ENCODE measurements at places on chromosomes 5 and 9. TPM values are rescaled to one million over a fixed set of nuclear protein-coding genes. Genes with fewer than 3 reads are reported as not detected.

IL9 gene
- not detected for total RNA-seq

DNA sequence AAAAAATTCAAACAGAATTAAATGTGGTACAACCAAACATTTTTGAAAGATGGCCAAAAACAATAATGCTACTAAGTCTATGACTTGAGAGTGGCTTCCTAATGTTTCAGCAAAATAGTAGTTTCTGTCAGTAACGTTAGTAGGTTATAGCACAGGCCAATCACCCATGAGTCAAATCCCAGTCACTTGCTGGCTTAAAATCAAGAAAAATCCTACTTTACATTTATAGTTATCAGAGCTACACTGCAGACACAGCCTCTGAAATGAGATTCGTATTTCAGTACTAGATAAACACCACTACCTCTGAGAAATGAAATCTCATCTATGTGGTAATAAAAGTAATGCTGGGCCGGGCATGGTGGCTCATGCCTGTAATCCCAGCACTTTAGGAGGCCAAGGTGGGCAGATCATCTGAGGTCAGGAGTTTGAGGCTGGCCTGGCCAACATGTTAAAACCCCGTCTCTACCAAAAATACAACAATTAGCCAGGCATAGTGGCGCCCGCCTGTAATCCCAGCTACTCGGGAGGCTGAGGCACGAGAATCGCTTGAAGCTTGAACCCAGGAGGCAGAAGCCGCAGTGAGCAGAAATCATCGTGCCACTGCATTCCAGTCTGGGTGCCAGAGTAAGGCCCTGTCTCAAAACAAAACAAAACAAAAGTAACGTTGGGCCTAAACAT, 6.1 kb downstream of the ZDHHC21 start:
- DNase-seq: no peak

DNA sequence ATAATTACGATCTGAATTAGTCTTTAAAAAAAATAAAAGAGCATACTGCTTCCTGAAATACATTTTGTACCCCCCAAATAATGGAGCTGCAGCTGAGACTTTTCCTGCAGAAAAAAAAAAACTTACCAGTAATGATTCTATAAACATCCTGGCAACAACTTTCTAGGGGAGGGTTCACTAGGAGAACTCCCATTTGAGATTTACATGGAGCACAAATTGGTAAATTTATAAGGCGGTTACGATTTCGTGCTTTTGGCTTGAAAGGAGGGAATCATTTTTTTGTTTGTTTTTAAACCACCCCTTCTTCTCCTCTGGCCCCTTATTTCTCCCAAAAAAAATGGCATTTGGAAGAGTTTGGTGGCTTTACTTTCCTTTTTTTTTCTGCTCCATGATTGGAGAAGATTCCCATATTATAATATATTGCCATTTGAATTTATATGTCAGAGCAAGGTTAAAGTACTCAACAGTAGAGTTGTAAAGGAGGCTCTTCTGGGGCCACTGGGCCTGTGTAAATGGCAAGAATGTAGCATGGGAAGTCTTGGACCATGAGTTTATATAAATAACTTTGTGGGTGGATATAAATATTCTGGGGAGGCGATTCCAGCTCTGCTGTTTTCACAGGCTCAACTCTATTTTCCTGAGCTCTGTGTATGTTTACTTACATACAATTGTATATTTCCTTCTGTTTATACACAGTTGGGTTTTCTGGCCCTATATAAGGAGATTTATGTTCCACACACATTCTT, 159.9 kb downstream of the CSNK1G3 start:
- no peak for DNase-seq

- DNase-seq: no peak
Measured at GRCh38 chr5:55517804-55518203, 17.0 kb downstream of the PLPP1 start.

DNA sequence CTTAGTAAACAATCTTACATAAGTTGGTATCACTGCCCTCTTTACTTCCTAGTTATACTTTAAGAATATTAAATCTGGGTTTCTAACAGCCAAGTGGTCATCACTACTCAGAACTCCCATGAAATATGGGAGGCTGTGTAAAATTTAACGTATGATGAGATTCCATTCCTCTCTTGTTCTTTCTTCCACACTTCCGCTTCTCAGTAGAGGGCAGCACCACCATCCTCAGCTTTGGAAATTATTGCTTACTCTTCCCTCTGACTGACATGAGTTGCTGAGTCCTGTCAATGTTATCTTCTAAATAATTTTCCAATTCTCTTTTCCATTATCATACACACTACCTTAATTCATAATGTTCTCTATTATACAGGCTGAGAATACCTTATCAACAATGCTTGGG, 194.0 kb downstream of the RFX3 start:
- no peak for DNase-seq

DNA sequence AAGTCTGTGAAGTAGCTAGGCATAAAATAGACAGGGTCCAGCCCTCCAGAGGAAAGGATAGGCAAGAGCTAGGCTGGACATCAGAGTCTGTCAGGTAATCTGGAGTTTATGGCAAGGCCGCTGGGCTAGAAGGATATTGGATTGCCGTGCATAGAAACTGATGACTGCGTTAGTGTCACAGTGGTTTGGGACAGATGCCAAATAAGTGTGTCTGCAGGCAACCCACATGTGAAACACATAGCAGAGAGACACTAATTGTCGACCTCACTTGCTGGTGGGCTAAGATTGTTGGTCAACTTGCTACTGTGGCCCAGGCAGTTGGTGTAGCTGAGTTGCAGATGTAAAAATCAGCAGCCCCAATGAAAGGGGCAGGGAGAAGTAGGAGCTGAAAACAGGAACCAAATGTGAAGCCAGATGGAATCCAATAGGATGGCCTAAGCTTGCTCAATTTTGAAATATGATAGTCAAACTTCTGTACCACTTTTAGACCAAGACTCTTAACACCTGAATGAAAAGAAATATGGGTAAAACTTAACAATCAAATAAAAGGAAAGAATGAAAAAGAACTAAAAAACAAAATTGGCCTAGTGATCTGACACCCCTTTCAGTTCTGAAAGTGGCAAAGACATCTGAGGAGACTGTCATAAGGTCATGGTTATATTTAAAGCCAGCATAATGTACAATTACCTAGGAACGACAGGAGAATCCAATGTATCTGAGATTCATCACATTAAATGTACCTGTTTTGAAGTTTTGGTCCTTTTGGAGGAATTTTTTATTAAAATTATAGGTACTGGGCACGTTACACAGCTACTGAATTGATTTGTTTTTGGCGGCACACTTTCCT, 243.3 kb upstream of the ACTBL2 start:
- no peak for DNase-seq

DNA sequence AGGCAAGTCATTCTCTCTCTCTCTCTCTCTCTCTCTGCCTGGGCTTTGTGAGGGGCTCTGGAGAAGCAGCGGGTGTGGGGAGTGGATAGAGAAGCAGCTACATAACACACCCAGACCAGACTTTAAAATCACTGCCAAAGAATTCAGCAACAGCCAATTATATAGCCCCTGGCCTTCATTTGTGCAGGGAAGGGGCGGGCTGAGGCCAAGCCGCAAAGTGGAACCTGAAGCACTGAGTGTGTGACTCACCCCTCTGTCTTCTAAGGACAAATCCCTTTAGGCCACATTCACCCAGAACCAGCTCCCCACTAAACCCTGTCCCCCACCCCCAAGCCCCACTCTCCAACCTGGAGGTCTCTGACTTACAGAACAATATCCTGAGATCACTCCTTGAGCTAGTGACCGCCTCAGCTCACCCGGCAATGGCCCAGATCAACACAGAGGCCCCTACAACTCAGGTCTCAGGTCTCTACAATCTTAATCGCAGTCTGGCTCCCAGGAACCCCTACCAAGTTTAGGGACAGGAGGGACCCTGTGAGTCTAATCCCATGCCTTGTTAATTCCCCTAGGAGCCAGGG, 6.0 kb downstream of the B4GALT1 start:
- DNase-seq: peak; percentile 84

GRCh38 chr5:35159370-35159742, 70.9 kb downstream of the PRLR start:
- DNase-seq: no peak

TMEM174 gene
- not detected for total RNA-seq

GRCh38 chr9:28086881-28087280, 513.6 kb upstream of the C9orf72 start:
- DNase-seq: no peak

FGD3 gene
- total RNA-seq: 84.9 TPM

SLC1A1 gene
- 2.9 TPM for total RNA-seq

GRCh38 chr5:53368966-53369605, 111.3 kb upstream of the FST start:
- no peak for DNase-seq

- no peak for DNase-seq
Measured at GRCh38 chr9:35629597-35629996, 11.4 kb upstream of the CD72 start.

DNA sequence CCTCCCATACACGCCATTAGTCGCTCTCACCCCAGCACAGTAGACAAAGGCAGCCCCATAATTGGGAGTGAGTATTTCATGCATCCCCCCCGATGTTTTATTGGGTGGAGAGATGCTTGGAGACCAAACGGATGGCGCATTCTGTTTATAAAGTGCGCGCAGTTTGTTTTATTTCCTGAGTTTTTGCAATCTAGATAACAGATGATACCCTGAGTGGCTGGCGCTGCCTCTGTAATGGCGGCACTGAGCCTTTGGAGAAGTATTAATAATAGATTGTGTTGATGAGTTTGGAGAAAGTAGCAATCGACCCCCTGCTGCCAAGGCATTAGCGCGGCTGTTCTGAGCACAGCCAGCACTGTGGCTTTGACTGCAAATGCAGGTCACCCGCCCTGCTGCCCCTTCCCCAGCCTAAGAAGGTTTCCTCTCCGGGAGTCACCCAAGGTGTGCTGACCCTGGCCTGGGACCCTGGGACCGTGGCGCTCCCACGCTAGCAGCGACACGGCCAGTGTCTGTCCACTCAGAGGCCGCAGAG, 74.3 kb downstream of the LMX1B start:
- DNase-seq: no peak

DNA sequence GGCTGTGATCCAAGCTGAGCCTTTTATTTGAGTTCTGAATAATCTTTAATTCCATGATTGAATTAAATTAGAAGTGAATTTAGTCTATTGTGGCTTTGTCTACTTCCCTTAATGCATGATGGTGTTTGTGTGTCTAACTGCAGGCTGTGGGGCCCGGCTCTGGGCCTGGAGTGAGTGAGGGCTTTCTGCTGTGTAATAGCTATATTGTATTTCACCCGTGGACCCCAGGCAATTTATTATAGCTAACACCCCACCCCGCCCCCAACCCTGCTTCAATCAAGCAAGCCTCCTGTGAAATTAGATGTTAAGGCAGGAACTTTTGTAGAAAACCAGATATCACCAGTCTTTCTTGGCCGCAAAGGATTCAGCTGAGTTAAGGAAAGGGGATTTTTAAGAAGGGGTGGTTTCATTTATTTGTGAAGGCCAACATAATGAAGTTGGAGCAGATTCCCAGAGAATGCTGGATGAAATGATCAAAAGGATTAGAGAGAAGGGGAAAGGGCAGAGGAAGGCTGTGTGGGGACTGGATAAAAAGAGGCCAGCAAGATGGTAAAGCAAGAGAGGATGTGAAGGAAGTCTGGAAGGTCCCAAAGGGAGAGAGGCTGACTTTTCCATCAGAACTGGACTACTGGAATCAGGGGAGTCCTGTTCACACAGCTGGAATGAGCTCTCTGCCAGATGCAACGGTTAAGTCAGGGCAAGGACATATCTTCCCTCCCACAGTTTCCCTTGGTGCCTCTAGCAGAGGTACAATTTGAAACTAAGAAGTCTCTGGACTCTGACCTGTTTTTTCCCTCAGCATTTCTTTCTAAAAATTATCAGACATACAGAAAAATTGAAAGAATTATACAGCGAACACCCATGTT, 125.3 kb upstream of the SAP30L start:
- DNase-seq: no peak

DNA sequence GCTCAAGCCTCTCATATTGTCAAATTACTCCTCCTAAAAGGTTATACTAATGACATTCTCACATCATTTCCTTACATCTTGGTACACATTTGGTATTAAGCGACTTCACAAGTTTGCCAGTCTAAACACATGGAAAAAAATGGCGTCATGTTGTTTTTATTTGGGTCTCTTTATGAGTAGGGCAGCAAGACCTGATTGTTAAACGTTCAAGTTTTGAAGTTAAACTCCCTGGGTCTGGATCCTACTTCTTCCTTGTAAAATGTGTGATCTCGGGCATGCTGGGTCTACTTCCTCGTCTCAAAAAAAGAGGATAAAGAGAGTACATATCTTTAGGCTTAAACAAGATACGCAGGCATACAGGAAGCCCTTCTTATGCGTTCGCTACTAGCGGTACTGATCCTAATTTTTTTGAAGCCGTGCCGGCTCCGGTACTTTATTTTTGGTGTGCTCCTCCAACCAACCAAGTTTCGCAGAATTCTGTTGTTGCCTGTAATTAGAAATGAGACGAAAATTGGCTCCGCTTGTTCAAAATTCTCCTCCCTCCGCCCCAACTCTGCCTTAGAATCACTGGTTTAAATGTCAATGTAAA, 596 bp upstream of the CDC37L1 start:
- no peak for DNase-seq

DNA sequence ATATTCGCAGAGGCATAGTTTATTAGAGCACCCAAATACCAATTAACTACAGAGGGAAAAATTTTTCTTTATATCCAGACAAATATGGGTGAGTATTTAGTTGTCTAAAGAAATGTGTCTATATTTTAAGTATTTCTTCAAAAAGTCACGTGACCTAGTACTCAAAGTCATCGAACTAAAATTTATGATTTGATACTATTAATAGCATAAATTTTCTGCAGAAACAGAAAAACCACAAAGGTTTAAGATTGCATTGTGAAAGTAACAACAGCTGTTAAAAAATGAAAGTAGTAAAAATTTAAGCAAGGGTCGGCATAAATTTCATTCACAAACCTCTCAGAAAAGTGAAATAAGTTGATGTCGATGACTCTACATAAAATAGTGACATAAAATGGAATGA, 323.9 kb upstream of the RORB start:
- no peak for DNase-seq

Data from PC-9 (cell line).